CD4-positive, CD25-positive, alpha-beta regulatory T cell (primary cell): ENCODE measurements at places on chromosomes 12 and 14.

GRCh38 chr12:46754550-46754949 is 71.2 kb downstream of the SLC38A4 start:
- no peak for DNase-seq

GRCh38 chr12:81723361-81723760 is 35.8 kb downstream of the PPFIA2 start:
- DNase-seq, result no peak

DNA sequence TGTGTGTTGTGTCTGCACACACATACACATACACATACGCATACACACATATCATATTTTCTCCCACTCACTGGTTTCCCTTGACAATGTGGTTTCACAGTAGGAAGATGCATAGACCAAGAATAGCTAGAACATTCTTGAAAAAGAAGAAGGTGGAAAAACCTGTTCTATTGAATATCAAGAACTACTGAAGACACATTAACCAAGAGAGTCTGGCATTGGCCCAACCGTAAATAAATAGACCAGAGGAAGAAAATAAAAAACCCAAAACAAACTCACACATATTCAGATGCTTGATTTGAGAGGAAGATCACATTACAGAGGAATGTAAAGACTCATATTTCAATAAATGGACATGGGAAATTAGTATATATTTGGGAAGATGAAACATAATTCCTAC is 311.3 kb downstream of the FOXG1 start:
- no peak for DNase-seq

- no peak for DNase-seq
Measured at GRCh38 chr14:96574633-96575632, 72.8 kb downstream of the PAPOLA start.

- no peak for DNase-seq
Measured at GRCh38 chr12:124764451-124764850, 99.2 kb downstream of the SCARB1 start.

- DNase-seq, result no peak
Measured at GRCh38 chr12:53113136-53113705, 9.9 kb downstream of the SOAT2 start.

DNA sequence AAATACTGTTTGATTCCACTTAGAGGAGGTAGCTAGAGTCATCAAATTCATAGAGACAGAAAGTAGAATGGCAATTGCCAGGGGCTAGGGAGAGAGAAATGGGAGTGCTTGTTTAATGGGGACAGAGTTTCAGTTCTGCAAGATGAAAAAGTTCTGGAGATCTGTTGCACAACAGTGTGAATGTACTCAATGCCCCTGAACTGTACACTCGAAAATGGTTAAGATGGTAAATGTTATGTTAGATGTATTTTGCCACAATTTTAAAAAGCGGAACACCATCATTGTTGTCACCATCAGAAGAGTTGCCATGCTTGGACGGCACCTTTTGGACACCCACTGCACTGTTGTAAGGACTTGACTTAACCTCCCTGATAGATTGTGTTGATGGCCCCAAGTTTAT is 106.9 kb downstream of the SCARB1 start:
- no peak for DNase-seq

GRCh38 chr14:37285220-37285619 is 87.5 kb downstream of the MIPOL1 start:
- no peak for DNase-seq

- DNase-seq, result no peak
Measured at GRCh38 chr12:45400991-45401390, 185.1 kb downstream of the ANO6 start.

- no peak for DNase-seq
Measured at GRCh38 chr12:121794534-121795033, 1.1 kb upstream of the RHOF start.

GRCh38 chr14:58082491-58083098 is 69.4 kb downstream of the ARMH4 start:
- no peak for DNase-seq

GRCh38 chr12:66163289-66163688 is 6.5 kb downstream of the TMBIM4 start:
- no peak for DNase-seq

GRCh38 chr12:129119537-129119936 is 266.3 kb downstream of the GLT1D1 start:
- DNase-seq, result no peak

DNA sequence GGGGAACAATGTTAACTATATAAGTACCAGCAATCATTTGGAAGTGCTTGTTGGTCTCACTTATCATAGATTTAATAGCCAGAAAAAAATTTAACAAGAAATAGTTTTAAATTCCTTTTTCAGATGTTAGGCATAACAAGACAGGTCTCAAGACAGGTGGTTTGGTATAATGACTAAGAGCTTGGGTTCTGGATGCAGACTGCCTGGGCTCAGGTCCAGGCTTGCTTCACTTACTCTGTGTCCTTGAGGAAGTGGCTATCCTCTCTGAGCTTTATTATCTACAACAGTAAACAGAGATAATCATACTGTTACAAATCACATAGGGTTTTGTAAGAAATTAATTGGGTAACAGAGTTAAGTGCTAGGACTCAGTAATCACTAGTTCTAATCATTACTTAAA is 338.0 kb upstream of the FLRT2 start:
- no peak for DNase-seq

- no peak for DNase-seq
Measured at GRCh38 chr12:132266802-132267201, 62.6 kb downstream of the GALNT9 start.

DNA sequence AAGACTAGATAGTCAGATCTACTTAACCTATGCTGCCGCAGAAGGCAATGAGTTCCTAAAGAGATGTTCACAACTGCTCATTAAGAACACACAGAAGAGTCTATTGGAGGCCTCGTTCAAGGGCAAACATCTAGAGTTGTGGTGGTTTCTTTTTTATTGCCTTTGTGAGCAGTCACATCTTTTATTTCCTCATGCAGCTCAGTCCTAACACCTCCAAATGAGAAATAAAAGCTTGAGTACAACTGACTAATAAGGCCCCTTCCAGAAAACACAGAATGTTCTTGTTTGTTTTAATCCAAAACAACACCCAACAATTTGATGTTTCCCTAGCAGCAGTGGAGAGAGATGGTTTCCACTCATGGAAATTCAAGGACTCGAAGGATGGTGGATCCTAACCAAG is 123.5 kb upstream of the NOS1 start:
- DNase-seq, result no peak

GRCh38 chr12:110270125-110270962 is 10.7 kb upstream of the ATP2A2 start:
- DNase-seq, result no peak

- DNase-seq, result no peak
Measured at GRCh38 chr14:54299410-54300363, 97.1 kb upstream of the CDKN3 start.

DNA sequence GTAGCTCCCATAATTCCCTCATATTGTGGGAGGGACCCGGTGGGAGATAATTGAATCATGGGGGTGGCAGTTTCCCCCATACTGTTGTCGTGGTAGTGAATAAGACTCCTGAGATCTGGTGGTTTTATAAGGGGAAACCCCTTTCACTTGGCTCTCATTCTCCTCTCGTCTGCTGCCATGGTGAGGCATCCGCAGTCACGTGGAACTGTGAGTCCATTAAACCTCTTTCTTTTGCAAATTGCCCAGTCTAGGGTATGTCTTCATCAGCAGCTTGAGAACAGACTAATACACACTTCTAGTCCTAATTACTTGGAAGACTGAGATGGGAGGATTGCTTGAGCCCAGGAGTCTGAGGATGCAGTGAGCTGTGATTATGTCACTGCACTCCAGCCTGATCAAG is 64.4 kb downstream of the TMX1 start:
- no peak for DNase-seq

DNA sequence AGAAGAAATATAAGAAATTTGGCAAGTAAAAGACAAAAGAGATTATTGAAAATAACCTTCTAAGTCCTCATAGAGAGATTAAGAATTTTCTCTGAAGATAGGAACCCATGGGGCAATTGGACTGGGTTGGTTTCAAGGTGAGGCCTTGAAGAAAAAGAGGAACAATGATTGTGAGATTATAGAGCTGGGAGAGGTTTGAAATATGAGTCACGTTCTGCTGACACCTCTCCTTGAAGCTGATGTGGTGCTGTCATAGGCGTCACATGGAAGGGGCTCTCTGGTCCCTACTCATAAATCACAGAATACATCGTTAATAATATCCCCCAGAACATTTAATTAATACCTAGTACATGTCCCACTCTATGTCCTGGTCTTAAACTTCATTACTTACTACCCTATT is 227.6 kb upstream of the PDE3A start:
- no peak for DNase-seq
